ENCODE measurements at places on chromosomes 2 and 18.

GRCh38 chr18:55400081-55400480 lies 187.9 kb downstream of the TCF4 start:
- DNase-seq = no peak

DNA sequence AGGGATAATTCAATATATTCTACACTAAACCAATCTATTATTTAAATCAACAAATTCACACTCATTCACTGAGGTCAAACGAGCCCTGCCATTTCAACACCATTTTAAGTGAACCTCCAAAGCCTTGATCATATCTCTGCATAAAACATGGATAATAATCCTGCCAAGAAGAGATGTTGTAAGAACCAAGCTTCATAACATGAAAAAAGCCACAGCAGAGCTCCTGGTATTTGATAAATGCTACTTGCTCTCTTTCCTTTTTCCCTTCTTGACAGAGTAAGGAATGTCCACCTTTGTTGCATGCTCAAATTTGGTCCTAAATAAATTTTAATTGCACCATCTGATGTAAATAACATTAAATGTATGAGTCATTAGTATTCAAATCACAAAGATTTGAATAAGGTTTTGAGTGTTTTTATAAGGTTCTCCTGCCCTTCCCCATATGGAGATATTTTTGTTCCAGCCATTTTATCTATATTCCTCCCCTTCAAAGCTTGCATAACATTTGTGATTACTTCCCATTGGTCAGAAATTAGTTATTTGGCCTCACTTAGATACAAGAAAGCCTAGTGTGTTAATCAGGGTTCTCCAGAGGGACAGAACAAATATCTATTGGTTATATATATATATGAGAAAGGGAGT lies 318.8 kb downstream of the RND3 start:
- no peak for DNase-seq

GRCh38 chr2:16882706-16883105 lies 217.1 kb upstream of the CYRIA start:
- no peak for DNase-seq

DNA sequence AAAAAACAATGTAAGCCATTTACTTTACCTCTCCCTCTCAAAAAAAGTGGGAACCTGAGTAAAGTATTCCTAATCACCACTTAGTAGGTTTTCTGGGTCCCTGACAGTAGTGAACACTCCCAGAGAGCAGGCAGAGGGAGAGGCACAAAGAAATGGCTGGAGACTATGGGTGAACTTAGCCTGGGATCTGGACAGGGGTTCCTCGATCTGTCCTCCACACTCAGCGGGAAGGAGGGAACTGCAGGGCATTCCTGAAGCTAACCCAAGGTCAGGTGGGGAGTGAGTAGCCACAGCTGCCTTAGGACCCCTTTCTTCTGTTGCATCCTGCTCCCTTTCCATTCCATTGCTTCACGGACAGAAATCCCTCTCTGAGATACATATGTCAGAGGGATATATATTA lies 155.3 kb downstream of the TPGS2 start:
- DNase-seq = no peak

DNA sequence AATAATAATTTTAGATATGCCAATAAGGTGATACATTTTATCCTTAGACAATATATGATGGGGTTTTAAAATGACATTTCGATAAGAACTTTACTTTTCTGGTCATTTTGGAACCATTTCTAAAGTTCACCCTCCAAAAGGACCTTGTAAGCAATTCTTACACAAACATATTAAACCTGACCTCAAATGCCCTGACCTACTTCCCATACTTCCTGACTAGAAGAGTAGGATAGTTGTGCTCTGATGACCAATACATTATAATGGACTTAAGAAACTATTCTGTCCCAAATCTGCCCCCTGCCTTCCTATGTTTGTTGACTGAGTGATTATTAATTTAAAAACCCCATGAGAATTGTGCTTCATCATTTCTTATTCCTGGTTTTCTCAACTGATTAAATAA lies 24.6 kb downstream of the GCA start:
- no peak for DNase-seq

GRCh38 chr2:169108099-169108884 lies 38.9 kb downstream of the DHRS9 start:
- DNase-seq = peak; percentile 50

- DNase-seq = no peak
Observed at GRCh38 chr18:59893971-59894370, 5.8 kb upstream of the PMAIP1 start.

DNA sequence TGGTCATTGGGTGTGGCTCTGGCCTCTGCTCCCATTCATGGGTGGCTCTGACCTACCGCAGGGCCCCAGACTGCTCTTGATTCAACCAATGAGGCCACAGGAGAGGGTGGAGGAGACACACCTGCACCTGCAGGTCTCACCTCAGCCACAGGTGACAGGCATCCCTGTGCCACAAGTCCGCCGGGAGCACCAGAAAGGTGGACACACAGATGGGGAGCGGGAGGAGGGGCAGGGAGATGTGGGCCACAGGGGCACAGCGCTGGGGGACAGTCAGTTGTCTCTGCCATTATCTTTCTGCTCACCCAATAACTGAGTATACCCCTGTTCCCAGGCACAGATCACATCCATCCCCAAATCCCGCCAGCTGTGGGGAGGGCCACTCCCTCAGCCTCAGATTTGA lies 189.1 kb upstream of the SALL3 start:
- no peak for DNase-seq

DNA sequence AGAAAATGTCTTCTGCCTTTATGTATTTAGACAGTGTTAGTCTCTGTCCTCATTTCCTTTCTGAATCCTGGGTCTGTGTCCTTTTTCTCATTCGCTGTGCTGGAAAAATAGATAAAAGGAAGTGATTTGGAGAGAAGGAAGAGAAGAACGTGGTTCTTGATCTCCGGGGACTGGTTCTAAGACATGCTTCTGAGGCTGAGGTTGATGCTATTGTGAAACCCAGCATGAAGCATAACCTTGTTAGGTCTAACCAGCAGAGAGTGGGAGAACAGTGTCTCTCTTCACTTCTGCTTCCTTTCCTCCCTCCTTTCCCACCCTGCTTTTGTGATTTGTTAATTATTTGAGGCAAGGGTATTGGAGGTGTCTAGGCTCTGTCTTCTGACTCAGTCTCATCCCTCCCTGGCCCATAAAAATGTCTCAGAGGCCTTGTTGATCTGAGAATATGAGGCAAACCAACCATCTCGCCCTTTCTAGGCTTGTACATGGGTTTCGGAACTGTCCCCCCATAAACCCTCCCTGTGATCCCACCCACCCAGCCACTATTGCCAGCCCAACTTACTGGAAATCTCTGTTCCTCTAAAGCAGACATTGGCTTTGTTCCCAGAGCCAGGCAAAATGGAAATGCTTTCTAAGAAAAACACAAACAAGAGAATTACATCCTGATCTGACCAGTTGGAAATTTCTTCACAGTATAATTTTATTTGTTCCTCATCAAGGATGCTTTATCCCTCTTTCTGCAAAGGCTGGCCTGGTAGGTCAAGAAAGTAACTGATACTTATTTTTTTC lies 360.6 kb upstream of the TNP1 start:
- no peak for DNase-seq

DNA sequence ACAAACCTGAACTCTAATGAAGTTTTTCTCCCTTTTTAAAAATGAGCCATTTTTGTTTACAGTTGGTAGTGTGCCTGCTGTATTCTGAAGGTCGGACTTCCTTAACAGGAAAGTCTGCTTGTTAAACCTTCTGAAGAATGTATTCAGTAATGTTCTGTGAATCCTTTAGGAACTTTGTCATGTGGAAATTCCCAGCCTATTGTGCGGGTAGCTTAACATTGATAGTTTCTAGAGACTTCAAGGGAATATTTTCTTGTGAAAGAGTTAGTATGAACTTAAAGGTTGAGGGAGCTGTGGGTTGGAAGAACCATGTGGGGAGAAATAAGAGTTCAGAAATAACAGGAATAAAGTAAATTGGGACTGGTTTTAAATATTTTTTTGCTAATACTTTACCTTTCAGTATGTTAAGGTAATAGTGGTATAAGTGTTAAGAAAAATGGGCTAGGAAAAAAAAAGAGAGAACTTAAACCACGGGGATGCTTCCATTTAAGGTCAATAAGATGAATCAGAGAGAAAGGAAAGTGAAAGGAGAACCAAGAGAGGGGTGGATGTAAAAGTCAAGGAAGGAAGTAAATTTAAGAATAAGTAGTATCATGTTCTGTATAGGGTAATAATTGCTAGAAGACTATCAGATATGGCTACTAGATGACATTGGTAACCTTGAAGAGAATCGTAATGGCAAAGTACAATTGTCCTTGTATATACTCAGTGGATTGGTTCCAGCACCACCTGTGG lies 90.5 kb downstream of the PMS1 start:
- no peak for DNase-seq

All from T-helper 2 cell (primary cell).